ENCODE measurements at places on chromosomes 13 and 19. TPM values are rescaled to one million over a fixed set of nuclear protein-coding genes. Genes with fewer than 3 reads are reported as not detected.

DNA sequence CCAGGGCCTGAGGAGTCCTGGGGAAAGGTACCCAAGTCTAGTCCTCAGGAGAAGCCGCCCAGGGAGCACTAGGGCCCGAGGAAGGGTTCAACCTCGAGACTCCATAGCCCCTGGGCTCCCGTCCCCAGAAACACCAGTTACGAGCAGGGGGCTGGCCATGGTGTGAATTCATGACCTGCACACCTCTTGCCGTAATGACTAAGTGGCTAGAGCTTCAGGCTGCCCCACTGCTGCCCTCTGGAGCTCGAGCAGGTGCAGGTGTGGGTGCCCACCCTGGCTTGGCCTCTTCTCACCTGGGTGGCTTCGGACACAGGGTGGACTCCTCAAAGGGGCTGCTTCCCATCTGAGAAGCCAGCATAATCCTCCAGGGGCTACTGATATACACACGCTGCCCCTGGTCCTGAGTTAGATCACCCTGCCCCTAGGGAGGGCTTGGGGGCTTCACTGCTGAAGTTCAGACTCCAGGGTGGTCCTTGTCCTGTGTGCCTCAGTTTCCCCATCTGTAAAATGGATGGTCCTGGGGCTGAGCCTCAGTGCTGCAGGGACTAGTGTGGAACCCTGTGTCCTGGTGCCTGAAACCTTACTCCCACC is 13.6 kb downstream of the SPC24 start:
- DNase-seq: no peak

CACTIN gene
- 35.4 TPM for total RNA-seq

- no peak for DNase-seq
These were observed 75.6 kb upstream of the KL start for GRCh38 chr13:32940601-32941000.

GRCh38 chr19:49790866-49791265 is 22.2 kb downstream of the FUZ start:
- no peak for DNase-seq

DNA sequence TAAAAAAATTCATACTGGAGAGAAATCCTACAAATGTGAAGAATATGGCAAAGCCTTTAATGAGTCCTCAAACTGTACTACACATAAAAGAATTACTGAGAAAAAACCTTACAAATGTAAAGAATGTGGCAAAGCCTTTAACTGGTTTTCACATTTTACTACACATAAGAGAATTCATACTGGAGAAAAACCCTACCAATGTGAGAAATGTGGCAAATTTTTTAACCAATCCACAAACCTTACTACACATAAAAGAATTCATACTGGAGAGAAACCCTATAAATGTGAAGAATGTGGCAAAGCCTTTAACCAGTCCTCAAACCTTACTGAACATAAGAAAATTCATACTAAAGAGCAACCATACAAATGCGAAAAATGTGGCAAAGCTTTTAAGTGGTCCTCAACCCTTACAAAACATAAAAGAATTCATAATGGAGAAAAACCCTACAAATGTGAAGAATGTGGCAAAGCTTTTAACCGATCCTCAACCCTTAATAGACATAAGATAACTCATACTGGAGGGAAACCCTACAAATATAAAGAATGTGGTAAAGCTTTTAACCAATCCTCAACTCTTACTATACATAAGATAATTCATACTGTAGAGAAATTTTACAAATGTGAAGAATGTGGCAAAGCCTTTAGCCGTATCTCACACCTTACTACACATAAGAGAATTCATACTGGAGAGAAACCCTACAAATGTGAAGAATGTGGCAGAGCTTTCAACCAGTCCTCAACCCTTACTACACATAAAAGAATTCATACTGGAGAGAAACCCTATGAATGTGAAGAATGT is 29.0 kb downstream of the ZNF730 start:
- DNase-seq: no peak

CGB2 gene
- total RNA-seq: not detected

DNA sequence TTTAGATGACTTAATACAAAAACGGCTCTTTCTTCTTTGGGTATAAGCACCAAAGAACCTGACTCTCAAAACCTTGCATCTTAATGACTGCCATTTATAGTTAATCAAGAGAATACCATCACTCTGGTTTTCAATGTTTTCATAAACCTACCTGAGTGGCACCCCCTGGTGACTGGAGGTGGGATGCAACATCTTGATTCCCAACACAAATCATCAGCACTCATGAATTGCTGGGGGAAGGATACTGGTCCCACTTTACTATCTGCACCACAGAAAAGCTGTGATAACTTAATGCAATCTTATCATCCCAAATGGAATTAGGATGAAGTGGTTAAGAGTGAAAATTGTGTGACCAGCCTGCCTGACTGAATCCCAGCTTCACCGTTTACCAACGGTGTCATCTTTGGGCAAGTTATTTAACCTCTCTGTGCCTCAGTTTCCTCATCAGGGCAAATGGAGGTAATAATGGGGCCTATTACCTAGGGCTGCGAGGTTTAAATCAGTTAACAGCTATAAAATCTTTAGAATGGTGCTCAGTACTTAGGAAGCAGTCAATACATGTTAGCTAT is 366.4 kb downstream of the KLF12 start:
- no peak for DNase-seq

DNA sequence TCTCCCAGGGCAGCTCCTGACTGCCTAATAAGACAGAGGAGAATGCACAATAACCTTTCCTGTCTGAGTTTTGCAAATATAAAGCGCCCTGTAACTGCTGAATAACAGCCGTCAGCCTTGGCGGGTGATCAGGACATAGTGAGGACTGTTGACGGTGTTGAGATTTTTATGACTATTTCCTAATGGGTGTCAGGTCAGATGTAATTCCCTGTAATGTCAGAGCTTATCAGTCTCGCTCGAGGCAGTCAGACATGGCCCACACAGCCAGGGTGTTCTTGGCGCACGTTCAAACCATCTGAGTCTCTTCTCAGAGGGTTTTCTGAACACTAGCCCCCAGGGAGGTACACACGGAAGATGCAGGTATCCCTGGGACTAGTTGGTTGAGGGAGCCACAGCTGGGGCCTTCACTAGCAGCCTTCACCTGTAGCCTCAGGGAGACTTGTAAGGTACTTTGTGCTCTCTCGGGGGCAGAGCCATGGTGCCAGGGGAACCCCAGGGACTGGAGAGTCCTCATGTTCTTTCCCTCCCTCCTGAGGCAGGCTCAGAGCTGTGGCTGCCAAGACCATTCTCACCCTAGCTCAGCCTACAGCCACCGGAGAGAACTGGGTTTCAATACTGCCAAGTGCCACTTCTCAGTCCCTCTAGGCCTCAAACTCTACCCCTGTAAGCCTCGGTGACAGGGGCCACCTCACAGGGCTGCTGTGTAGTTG is 213.1 kb downstream of the UQCRFS1 start:
- no peak for DNase-seq

All from naive thymus-derived CD4-positive, alpha-beta T cell (primary cell).